Smooth muscle cell of trachea (primary cell): ENCODE measurements at places on chromosomes 16 and 17. TPM values are rescaled to one million over a fixed set of nuclear protein-coding genes. Genes with fewer than 3 reads are reported as not detected.

Gene CLDN7
- total RNA-seq, result 4.1 and 6.5 TPM in 2 replicates

Gene MT1H
- total RNA-seq, result not detected in 2 replicates

Gene GNG13
- not detected in 2 replicates for total RNA-seq

Gene OR1F1
- total RNA-seq, result not detected in 2 replicates

Gene DNAAF1
- total RNA-seq, result under 0.01 and 0.33 TPM in 2 replicates

Gene PSMC3IP
- 3.1 and 5.5 TPM in 2 replicates for total RNA-seq
